AG09319 (cell line): ENCODE measurements at places on chromosomes 12 and 14.

- DNase-seq, result no peak
These were observed 2.9 kb downstream of the CDKN1B start for GRCh38 chr12:12720052-12720451.

DNA sequence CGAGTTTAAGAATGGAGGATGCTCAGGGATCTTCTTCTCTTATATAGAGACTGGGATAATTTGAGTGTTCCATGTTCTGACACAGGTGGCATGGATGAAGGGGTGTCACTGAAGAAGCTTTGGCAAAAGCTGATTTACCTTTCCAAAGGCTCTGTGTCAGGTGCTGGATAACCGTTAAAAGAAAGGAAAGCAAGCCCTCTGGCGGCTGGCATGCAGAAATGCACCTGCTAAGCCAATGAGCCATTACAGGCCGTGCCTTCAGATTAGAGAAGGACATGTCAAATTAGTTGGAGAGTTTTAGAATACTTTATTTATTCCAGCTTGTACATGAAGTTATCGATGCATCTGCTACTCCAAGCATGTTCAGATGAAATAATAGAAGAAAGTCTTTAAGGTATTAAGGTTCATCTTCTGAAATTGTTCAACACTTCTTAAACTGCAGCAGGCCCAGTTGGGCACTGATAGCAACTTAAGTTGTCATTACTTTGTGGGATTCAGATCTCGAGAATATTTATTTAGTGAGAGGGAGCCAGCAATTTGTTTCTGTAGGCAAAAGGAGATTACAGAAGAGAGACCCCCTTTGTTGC, 678.2 kb downstream of the NRXN3 start:
- no peak for DNase-seq

- no peak for DNase-seq
These were observed 346.7 kb upstream of the CCDC196 start for GRCh38 chr14:66139432-66139831.

DNA sequence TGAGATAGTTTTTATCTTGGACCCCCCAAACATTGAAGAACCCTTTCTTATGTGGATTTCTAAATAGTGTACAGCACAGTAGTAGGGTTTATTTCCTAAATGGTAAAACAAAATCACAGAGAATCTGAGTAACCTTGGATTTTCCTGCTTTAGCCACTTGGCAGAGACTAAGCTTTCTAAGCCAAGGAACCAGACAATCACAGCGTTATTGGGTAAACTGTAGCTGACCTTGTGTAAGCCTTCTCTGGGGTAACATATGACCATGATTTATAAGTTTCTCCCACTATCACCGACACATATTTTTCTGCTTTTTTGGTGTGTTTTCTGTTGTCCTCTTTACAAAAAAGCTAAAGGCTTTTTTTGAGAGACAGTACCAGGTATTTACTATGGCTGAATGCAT, 136.3 kb upstream of the PZP start:
- no peak for DNase-seq

DNA sequence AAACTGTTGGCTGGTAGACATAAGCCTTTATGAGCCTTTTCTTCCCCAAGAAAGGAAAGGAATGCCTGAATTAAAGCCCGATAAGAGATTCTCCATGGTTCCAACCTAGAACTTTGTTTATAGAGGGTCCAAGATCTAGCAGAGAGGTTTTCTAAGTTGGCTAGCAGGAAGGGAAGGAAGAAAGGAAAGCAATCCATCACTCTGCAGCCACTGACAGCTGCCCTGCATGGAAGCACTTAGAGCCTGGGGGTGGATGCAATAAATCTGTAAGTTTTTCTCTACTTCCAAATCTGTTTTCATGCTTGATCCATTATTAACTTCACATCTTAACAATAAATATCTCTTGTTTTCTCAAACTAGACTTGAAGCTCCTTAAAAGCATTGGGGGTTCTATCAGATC, 224.4 kb downstream of the KSR2 start:
- no peak for DNase-seq

- DNase-seq, result no peak
These were observed 87.4 kb downstream of the OR11H12 start for GRCh38 chr14:18688346-18688745.

DNA sequence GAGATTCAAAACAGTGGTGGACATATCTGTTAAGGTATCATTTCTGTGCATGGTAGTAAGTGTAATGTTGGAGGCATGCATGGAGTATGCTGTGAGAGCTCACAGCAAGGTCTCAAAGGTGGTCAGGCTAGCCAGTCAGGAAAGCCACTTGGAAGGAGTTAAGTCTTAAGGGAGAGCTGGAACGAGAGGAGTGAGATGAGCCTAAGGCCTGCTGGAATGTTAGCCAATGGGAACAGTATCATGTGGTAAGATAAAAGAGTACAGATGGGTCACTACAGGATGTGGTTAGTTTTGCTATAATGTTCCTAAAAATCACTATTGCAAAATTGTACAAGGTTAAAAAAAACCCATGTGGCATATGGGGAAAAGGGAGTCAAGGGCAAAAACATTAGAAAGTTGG, 311.7 kb upstream of the E2F7 start:
- no peak for DNase-seq

GRCh38 chr14:99803106-99803775, 10.0 kb downstream of the EML1 start:
- no peak for DNase-seq

- DNase-seq, result no peak
These were observed 123.2 kb downstream of the GPR135 start for GRCh38 chr14:59341858-59342477.

DNA sequence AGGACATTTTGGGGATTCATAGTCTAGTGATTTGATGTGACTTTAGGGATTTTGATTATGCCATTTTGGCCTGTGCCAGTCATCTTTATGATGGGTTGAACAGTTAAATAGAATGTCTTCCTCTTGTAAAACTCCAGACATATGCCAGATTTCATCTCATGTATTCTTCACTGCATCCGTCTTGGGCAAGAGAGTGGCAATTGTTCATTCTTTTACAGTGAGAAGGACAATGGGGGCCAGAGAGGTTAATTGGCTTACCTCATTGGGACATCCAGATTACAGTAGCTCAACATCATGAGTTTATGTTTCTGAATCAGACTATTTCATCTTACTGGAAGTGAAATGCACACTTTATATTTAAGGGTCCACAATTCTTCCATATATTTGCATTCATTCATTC, 108.2 kb upstream of the SLC38A2 start:
- DNase-seq, result no peak

DNA sequence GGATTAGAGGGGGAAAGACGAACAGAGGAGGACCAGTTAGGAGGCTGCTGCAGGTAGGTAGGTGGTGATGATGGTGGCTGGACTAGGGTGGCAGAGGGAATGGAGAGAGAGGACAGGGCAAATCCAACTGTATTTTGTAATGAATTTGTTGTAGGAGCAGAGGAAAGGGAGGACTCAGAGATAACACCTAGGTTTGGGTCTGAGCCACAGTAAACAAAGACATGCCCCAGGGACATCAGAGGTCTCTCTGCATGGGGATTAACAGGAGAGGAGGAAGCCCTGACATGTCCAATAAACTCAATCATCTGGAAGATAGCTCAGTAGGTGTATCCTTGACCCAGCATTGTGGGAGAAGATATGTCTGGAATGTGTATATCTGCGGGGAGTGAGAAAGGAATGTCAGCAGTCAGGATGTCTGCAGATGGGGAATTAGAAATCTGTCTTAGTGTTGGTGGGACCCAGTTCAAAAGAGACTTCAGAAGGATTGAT, 4.7 kb upstream of the SLC48A1 start:
- DNase-seq, result no peak

GRCh38 chr12:44588651-44589050, 287.5 kb downstream of the NELL2 start:
- no peak for DNase-seq

DNA sequence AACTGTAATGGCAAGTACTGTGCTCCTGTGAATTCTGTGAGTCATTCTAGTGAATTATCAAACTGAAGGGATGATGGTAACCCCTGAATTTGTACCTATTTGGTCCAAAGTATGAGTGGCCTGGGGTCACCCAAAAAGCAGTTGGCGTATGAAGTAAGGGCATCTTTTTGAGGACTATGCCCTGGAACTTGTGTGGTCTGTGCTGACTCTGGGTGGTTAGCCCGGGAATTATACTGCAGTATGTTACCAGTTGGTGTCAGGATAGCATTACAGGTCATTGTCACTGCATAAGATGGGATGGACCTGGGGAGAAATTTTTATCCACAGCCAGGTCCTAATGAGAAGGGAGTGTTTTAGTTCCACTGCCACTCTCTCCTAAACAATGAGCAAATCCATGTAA, 174.7 kb downstream of the SSPN start:
- DNase-seq, result no peak

GRCh38 chr12:6925239-6925539, 2.6 kb upstream of the ATN1 start:
- DNase-seq, result no peak
